ENCODE measurements at places on chromosomes 12 and 14. TPM values are rescaled to one million over a fixed set of nuclear protein-coding genes. Genes with fewer than 3 reads are reported as not detected.

FGD4 gene
- 1.4 TPM for polyA plus RNA-seq

DNA sequence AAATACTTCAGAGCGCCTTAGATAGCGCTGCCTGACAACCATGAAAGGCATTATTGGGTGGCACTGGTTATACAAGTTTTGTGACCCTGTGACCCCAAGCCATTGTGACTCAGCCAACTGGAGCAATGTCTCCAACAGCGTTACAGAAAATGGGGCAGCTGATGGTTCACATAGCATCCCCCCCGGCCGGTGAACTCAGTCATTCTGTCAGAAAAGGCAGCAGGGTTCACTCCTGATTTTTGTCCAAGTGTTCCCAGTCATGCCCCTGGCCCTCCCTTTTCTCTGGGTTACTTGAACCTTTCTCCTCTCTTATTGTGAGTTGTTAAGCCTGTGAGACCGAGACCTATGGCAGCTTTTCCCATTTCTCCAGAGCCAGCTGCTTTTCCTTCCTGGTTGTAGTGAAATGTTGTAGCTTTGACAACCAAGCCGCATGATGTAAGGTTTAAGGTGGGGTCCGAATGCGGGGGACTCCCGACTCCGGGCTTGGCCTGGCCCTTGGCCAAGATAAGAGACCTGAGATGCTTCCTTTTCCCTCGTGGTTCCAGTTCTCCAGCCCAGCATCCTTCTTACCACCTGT, 22.0 kb downstream of the CD9 start:
- no peak overlapping the region for H3K4me3 ChIP-seq
- H3K27me3 ChIP-seq, result no peaks in the 10 kb centered on the region
- DNase-seq, result no peak
- H3K4me1 ChIP-seq, result no peaks in the 10 kb centered on the region
- H3K27ac ChIP-seq, result no peak overlapping the region

RNASE2 gene
- not detected for polyA plus RNA-seq

- peaks cover 34% of the 10 kb centered on the region for H3K4me1 ChIP-seq
- no peaks in the 10 kb centered on the region for H3K27me3 ChIP-seq
- H3K36me3 ChIP-seq, result peaks cover 16% of the 10 kb centered on the region
- H3K4me3 ChIP-seq, result peak overlapping the region; percentile 99
- DNase-seq, result peak; percentile 58
- H3K27ac ChIP-seq, result peak overlapping the region; percentile 99
These were observed 777 bp downstream of the ZFP36L1 start for GRCh38 chr14:68791902-68792677.

ING4 gene
- 80.3 TPM for polyA plus RNA-seq

NCKAP5L gene
- 4.3 TPM for polyA plus RNA-seq
